ENCODE measurements at places on chromosomes 6 and 20. TPM values are rescaled to one million over a fixed set of nuclear protein-coding genes. Genes with fewer than 3 reads are reported as not detected.

GRCh38 chr6:159510141-159510540 lies 182.9 kb downstream of the SOD2 start:
- no peak for DNase-seq

DNA sequence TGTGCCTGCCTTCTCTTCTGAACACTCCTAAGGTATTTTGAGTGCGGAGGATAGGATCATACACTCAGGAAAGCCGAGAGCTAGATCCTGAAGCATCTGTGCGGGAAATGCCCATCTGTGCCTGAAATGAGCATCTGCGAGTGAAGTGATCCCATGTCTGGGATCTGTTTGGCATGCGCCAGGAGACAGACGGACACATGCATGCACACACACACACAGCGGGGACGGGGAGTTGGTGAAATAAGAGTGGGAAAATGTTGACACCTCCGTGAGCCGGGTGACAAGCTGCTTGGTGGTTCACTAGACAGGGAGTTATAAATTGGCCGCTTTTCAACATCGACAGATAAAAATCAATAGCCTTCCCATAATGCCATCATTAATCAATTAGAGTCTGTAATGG lies 13.8 kb downstream of the SYNJ2 start:
- no peak for DNase-seq

DNA sequence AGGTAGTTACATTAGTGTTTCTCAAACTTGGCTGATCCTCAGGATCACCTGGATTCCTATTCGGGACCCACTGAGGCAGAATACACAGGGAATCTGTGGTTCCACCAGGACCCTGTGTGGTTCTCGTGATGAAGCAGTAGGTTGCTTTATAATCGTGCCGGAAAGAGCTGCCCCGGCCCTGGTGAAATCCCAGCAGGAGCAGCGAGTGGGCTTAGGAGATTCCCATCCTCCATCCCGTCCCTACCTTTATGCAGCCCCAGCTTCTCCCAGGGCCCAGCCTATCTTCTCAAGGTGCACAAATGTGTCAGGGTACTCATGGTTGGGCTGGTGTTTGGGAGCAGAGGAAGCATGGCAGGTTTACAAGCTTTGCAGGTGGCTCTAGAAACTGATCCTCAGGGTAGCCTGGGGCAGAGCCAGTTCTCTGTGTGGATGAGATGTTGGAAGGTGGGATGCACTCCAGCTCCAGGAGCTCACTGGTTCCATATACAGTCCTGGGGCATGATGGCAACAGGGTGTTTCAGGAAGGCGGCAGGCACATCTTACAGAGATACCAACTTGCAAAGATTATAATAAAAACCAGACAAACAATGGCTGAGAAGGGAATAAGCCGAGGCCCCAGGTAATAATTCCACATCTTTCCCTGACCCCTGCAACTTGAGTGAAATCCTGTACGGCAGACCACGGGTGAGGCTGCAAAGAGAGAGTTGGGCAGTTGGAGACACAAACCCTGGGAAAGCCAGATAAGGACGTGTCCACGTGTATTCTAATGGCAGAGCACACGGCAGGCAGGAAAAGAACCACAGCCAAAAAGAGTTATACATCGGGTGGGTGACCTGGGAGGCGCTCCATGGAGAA lies 5.9 kb downstream of the SLC22A1 start:
- no peak for DNase-seq

DNA sequence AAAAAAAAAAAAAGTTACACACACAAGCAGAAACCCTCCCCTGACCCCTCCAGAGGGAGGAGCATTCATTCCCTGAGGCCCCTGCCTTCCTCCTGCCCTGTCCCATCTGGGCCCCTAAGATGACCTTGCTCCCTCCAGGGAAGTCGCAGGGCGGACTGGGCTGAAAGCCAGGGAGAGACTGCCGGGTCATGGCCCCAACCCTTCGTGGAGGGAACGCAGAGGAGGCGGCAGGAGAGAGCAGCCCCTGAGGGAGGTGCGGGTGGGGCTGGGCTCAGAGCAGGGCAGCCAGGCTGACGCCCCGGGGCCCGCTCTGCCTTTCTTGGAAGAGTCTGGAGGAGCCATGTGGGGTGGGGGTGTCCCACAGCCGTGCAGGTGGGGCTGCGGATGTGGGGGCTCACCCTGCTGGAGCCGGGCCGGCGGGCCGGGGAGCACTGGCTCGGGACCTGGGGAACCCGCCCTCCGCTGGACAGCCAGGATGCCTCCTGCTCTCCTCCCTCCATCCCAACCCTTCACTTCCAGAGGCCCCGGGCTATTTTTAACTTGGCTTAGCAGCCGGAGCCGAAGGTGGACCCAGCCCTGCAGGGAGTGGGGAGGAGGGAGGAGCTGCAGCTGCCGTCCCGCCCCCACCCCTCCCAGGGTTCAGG lies 15.0 kb upstream of the ABHD16B start:
- DNase-seq, result peak; percentile 81

KCNK16 gene
- not detected for polyA plus RNA-seq

APOBEC2 gene
- 0.71 TPM for polyA plus RNA-seq

ADAT2 gene
- 10.6 TPM for polyA plus RNA-seq

DNA sequence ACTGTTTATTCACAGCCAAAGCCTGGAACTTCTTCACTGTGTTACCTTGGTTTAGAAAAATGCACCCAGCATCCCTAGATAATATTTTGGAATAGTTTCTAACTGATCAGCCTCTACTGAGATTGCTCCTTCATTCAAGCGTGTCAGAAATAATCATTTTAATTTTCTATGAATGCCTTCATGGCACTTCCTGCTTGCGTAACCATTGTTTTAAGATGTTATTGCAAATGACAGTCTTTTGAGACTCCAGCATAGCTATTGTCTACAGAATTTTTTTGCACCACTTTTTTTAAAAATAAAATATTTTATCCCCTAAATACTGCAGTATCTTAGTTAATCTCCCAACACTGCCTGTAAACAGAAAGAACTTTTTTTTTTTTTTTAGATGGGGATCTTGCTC lies 213.1 kb downstream of the PHACTR1 start:
- DNase-seq, result no peak

DNA sequence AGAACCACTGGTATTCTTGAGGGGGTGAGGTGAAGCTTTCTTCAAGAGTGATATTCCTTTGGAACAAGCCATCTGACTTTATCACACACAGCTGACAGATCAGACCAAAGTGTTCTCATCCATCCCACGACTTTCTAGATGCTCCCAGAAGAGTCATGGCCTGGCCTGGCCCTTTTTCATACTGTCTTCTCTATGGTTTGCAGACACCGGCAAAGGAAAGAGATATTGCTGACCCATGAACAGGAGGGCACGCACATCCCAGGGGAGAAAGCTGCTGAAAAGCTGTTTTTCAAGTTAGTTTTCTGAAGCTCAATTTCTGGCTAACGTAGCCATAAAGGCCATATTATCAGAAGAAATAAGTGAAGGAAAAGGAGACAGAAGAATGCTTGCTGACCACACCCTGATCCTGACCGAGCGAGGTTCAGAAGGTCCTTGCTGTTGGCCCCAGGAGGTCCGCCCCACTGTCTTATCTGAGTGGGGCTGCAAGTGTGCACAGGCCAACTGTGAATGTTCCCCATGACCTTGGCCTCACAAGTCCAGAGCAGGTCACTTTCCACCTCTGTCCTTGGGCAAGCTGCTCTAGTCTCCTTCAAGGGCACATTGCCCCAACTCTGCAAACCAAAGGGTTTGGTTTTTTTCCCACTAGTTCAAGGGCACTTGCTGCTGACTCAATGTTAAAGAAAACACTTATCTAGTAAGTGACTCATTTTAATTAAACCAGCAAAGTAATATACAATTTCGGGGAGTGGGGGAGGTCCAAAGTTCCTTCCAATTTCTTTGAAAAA lies 2.0 kb downstream of the ACSS1 start:
- no peak for DNase-seq

LY6G5C gene
- polyA plus RNA-seq, result 2.6 TPM

GRCh38 chr20:46572153-46572552 lies 21.7 kb upstream of the OCSTAMP start:
- no peak for DNase-seq

- no peak for DNase-seq
These were observed 108.1 kb downstream of the IRF4 start for GRCh38 chr6:499617-500016.

GRCh38 chr6:66555082-66555481 lies 848.1 kb upstream of the EYS start:
- no peak for DNase-seq

CEBPB gene
- 4.0 TPM for polyA plus RNA-seq

SSTR4 gene
- not detected for polyA plus RNA-seq

NOTCH4 gene
- 24.5 TPM for polyA plus RNA-seq

GRCh38 chr6:136773473-136773796 lies 18.8 kb downstream of the MAP3K5 start:
- no peak for DNase-seq

R3HDML gene
- 0.31 TPM for polyA plus RNA-seq

GRCh38 chr20:49899541-49900383 lies 15.6 kb downstream of the SPATA2 start:
- no peak for DNase-seq

CNR1 gene
- 1.2 TPM for polyA plus RNA-seq

- no peak for DNase-seq
These were observed 28.7 kb upstream of the TXNDC5 start for GRCh38 chr6:7939184-7939863.

DNA sequence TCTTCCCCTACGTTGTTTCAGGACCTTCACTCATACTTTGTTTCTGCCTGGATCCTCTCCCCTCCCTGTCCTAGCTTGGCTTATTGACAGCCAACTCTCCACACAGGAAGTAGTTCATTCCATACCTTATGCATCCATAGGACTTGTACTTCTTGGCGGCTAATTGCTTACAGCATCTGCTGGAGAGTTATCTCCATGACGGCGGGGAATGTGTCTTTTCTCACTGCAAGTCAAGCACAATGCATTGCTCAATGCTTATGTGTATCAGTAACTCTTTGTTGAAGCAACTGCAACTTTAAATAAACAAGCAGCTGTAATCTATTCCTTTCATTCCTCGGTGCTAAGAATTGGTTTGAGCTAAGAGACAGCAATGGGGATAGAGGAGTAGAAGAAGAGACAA lies 551.3 kb upstream of the EPHA7 start:
- no peak for DNase-seq

DNA sequence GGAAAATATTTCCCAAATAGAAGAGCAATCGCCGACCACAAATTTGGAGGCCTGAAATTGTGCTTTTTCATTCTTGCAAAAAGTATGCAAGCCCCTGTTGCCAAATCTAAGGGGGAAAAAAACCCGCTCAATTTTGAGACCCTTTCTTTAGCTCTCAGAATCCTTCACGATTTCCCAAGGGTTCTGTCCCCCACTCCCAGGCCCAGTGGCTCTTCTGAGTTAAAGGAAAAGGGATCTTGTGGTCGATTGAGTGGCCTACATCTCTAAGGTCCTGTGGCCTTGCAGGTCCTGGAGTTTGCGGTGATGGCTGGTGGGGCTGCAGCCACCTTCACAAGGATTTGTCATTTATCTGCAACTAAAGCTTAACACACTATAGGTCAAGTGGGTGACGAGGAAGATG lies 1.8 kb downstream of the PAX1 start:
- DNase-seq, result no peak

DNA sequence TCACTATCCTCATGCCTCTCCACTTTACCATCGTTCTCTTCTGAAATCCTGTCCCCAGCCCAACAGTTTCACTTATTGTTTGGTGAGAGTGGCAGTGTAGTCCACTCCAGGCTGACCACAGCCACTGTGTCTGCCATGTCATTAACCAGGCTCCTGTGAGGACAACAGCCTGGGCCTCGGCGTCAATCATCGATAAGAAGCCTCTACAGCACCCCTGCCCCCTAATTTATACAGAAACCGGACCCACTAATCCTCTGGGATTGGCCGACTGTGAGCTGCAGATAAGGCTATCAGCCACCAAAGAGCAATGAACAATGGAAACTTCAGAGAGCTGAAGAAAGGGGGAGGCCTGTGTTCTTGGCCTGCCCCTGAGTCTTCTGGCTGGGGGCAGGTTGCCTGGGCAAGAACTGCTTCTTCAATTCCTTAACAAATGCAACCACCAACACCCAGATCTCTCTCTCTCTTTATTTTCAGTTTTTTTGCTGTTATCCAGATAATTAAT lies 3.4 kb downstream of the EGFL8 start:
- DNase-seq, result no peak

DNA sequence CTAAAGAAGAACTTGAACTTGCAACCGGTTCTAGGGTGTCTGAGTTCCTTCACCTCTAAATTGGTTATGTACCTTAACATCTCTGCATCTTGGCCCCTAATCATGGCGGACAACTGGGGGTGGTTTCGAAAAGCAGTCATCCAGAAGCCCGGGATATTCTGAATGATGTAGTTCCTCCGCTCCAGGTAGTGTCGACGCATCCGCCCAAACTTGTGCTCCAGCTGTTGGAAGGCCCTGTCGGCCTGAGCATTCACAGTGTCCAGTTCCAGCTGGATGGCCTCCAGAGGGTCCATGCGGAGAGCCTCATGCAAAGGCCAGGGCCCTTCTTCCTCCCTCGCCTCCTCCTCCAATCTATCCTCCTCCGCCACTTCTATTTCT lies 887 bp downstream of the TSPYL1 start:
- peak; percentile 60 for DNase-seq

- no peak for DNase-seq
These were observed 24.7 kb downstream of the ADGRG6 start for GRCh38 chr6:142326540-142326939.

GRCh38 chr6:109237077-109237985 lies 142.0 kb downstream of the CEP57L1 start:
- no peak for DNase-seq

DNA sequence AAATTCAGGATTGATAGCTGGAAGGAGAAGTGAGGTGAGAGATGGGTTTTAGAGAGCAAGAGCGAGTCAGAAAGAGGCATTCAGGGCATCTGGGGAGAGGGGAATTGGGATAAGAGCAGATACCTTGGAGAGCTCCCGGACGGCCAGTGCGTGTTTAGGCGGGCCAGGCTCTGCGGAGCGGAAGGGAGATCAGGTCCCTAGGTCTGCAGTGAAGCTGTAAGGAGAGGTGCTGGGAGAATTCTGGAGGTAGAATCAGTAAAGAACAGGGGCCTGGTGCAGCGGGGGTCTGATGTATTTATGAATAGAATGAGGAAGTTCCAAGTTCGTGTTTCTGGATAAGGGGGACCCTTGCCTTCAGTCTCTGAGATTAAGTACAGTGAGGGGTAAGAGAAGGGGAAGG lies 47.4 kb upstream of the FAM83D start:
- peak; percentile 61 for DNase-seq

- no peak for DNase-seq
These were observed 13.4 kb downstream of the SLX4IP start for GRCh38 chr20:10448270-10449156.

DNA sequence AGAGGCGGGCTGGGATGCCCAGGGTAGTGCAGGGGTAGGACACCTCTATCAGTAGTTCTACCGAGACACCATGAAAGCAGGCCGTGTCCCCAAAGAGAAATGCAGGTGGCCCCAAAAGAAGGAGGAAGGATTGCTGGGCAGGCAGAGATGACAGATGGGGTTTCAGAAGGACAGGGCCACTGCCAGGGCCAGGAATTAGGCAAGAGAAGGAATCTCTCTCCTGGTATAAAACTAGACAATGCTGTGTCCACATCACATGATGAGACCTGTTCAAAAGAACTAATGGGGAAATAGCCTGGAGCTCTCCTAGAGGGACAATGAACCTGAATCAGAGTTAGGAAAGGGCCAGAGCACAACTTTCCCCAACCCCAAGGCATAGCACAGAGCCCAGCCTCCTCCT lies 21.6 kb upstream of the VSX1 start:
- no peak for DNase-seq

- no peak for DNase-seq
These were observed 24.0 kb upstream of the GATA5 start for GRCh38 chr20:62499758-62500236.
